Stimulated activated CD4-positive, alpha-beta T cell treated with anti-CD3 and anti-CD28 coated beads, Interleukin-2, amount 100 ng/mL, for 24 hours (primary cell): ENCODE measurements at places on chromosomes 4 and X.

DNA sequence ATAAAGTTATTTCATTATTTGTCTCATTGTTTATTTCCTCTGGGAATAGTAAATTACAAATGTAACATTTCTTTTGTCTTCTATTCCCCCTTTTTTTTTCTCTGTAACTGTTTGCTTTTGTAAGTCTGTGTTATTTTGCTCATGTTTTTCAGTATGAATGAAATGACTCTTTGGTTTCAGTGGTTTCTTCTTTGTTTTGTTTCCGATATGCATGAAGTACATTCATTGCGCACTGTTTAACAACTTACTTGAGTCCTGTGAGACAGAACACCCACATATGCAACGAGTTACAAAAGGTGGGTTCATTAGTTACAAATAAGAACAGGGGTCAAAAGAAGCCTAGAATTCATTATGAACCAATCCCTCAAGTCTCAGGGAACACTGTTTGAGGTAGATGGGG, 175.0 kb upstream of the UGT8 start:
- DNase-seq, result no peak

GRCh38 chr4:162059656-162060055, 104.1 kb downstream of the FSTL5 start:
- DNase-seq, result no peak

GRCh38 chrX:69372435-69372834, 131.7 kb upstream of the NALF2 start:
- no peak for DNase-seq

GRCh38 chrX:10884246-10884645, 226.9 kb upstream of the HCCS start:
- no peak for DNase-seq

DNA sequence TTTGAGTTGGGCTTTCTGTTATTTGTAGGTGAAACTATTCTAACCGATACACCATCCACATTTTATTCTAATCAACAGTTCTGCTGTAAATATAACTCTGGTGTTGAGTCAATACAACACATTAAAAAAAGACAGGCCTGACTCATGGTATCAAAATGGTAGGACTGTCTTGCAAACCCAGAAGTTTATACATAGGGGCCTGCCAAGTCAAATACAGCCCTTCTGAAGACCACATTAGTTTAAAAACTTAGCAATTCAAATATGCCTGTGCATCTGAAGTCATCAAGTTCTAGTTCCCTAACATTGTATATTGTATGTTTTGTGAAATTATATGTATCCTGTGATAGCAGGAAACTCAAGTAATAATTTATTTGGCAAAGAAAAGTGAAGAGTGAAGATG, 24.4 kb upstream of the PDE5A start:
- no peak for DNase-seq

DNA sequence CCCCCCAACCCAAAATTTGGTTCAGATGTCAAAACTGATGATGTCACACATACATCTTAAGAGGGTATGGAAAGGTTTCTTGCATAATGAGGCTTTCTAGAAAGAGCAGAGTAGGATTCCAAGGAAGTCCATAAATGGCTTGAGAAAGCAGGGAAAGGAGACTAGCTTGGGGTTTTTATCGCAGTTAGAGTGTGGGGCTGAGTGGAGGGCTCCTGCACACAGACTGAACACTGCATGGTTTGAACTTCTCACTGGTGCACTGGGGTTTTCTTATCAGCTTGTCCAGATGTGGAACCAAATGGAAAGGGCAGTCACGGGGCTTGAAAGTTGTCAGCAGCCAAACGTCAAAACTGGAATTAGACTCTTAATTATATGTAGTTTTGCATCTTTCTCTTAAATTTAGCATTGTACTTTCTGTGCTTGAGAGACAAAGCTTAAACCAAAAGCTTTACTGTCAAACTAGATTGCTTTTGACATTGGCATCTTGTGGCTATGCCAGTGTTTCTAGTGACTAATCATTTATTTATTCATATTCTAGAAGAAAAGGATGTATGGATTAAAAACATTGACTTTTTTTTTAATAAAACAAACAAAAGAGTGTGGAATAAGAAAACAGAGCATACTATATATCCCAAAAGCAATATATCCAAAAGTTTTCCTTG, 78.3 kb upstream of the STIM2 start:
- DNase-seq, result no peak

- DNase-seq, result no peak
These were observed at the start of gene PAGE2B for GRCh38 chrX:55074851-55075467. Gene PAGE2B (plus strand): TSS chrX:55075030. CDS start chrX:55076042, 1,012 bp downstream.

DNA sequence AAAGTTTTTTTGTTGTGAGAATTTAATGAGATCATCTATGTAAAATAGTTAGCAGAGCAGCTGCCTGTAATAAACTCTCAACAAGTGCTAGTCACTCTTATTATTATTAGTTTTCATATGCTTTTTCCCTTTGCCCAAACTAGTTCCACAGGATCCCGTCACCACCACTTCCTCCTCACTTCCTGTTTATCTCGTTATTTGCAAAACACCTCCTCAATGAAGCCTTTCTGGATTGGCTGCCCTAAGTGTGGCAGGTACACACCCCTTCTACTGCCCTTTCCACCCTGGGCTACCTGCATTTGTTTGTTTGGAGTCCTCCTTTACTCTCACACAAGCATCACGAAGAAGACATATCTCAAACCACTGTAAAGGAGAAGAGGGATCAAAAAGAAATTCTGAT, 54.4 kb upstream of the KLF3 start:
- no peak for DNase-seq

- DNase-seq, result no peak
These were observed 133.8 kb upstream of the NKX1-1 start for GRCh38 chr4:1539859-1540600.

- DNase-seq, result no peak
These were observed 67.0 kb upstream of the MSX1 start for GRCh38 chr4:4792466-4792865.

DNA sequence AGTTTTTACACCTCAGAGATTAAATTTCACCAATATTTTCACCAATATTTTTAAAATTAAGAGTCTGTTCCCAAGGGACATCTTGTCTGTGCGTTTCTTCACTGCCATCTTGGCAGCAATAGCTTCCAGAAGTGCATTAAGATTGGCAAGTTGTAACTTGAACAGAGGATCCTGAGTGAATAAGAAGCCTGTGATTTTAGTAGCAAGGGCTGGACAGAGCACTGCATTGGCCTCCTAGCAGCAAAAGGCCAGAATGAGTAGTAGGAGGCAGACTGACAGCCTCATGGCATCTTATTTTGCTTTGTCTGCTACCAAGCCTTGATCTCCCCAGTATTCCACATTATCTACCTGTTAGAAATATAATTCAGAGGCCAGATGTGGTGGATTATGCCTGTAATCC, 138.4 kb downstream of the CPE start:
- no peak for DNase-seq

DNA sequence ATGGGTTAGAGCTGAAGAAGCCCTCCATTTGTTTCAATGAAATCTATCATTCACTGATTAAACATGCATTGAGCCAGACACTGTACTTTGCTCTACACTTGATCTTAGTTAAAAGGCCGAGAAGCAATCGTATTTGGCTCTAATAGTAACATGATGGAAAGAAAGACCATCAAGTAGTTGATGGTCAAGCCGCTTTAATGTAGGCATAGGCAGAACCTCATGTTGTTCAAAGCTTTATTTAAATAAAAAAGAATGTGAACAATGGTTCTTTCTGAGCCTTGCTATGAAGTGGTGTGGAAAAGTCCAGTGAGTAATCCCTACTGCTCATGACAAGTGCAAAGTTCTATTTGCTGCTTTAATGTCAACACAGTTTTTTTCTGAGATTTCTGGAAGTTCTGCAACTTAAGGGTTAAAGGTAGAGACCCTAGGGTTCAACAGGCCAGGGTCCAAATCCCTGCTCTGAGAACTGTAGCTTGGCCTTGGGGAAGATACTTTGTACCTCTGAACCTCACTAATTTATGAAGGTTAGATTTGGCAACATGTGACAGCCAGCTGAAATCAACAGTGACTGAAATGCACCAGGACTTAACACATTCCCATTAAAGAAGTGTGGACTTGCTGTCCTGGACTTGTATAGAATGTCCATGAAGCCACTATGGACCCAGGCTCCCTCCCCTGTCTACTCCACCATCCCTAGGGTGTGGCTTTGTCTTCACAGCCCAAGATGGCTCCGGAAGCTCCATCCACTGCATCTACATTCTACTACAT, 17.9 kb upstream of the LAP3 start:
- DNase-seq, result no peak

DNA sequence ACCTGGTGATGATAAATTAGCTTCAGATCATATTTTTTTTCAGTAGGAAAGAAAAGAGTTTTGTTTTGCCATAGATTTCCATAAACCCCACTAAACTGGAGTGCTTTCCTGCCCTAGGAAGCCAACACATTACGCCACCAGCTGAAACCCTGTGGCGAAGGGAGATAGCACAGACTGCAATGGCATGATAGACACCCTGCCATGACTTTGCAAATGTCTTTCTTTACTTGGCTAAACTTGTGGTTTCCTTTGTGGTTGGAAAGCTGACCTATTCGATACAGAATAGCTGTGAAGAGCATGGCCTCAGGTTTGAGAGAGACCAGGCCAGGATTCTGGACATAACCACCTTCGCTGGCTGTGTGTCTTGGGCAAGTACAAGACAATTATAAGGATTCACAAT, 19.1 kb downstream of the MFAP3L start:
- no peak for DNase-seq

DNA sequence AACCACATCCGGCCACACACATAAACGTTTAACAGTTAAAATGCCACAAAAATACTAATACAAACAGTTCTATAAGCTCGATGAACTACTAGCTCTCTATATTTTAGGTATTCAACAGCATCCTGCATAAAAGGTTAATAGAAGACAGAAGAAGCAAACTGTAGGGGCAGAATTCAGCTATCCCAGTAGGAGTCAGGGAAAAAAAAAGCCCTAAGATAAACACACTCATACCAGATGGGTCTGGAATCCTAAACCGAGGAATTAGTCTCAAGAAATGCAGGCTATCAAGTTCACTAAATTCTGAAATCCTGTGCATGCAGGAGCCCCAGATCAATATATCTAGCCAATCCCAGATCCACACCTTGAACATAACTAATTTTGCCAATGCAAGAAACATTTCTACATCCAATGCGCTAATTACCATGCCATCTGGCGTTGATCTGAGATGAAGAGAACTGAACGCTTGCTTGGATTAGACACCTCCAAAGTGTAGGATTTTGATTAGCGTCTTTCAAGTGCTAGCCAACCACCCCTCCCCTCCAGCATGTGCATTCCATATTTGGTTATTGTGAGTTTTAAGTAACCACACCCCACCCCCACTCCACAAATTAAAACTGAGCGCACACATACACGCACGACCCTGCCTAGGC, 512.2 kb upstream of the INTU start:
- no peak for DNase-seq

DNA sequence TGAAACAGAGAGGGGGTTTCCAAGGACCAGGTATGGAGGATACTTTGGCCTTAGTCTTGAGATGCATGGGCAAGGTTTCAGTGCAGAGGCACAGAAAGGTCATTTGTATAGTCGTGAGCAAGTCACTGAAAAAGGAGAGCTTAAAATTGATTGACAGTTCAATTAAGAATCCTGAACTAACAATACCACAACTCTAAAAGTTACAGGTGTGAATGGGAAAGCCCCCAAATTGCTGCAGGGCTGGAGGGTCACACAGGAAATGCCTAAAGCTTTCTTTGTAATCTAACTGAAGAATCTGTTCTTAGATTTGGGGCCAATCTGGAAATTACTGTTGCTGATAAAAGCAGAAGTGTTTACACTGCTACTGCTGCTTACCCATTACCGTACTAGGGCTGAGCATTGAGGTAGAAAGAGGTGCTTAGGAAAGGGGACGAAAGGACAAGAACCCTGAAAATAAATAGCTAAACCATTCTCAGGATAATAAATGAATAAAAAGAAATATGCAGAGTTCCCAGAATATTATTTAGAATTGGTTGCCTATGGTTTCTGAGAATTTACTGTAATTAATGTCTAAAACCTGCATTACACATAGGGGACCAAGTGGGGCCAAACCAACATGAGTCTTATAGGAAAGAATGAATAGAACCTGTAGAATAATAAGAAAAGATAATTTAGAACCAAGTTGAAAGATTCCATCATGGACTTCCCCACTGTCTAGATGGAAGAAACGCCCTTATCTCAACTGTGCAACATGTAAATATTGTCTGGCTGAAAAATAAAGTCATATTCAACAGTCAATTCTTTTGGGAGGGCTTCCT, 91.9 kb upstream of the PPP1R2C start:
- DNase-seq, result no peak

DNA sequence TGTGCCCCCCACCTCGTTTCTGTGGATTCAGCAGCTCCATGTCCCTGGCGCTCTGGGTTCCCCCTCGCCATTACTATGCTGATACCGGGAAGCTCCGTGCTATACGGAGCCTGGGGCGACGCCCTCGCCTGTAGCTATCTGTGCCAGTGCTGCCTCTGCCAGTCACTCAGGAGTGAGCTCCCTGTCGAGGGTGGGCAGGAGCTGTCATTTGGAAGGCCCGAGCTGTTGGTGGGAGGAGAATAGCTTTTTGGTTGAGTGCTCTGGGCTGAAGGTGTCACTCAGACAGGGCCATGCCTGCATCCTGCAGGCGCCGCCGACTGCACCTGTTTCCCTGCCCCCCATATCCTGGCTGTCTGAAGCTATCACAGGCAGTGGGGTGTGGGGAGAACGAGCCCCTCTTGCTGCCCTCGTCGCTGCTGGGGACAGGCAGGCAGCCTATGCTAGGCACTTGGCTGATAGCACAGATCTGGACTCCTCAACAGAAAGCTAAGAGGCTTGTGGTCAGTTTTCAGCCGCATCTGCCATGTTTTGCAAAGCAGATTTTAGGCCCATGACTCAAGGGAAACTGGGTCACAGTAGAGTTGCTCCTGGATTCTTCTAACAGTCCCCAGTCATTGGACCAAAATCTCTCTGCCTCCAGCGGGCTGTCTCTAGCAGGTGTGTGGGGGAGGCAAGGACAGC, 31.8 kb downstream of the CPLX1 start:
- DNase-seq, result no peak

- DNase-seq, result no peak
These were observed 314.0 kb downstream of the GBA3 start for GRCh38 chr4:23006756-23007155.

DNA sequence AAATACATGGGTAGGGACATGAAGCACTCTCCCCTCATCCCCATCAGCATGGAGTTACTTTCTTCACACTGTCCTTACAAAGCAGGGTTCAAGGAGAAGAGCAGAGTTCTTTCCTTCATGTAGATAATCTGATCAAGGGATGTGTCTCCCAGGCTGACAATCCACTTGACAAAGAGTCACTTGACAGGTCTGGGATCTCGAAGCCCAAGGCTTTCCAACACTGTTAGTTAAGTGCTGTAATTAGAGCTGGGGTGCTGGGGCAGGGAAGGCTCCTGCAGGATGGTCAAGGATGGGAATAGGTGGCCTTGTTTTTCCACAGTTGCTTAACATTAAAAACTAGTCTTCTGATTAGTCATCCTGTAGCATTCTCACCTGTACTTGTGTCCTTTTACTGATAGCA, 38.0 kb downstream of the CCNG2 start:
- DNase-seq, result no peak

DNA sequence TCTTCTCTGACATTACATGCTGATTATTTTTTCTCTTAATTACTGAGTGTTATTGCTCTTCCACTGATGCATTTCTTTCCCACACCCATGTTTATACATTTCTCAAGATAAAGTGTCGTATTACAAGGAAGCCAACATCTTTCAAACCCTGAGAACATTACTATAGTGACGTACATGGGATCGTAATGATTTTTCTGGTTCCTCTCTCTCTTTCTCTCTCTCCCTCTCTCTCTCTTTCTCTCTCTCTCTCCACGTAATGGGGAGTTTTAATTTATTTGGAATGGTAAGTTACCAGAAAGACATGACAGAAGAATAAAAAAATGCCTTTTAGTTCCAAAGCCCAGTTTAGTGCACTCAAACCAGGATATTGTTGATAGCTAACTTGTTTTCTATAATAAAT, 40.4 kb upstream of the MAPK10 start:
- no peak for DNase-seq
